ENCODE measurements at places on chromosomes 11 and 22.

DNA sequence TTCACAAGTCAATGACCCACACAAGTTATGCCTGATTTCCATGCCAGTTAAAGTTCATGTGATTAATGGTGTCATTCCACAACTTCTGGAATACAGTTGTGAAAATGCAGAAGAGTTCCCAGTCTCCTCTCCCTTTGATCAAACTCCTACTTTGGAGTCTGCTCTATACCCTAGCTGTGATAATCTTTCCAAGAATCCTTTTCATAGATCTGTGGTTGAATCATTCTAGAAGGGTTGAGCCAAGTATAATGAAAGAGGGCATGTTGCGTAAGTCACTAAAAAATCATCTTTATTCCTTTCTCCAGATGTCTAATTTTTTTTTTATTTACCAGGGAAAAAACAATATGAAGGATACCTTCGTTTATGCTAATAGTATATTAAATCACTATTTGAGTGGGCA is 89.7 kb upstream of the CARD18 start:
- DNase-seq: no peak

GRCh38 chr11:64834723-64835615 is 9.5 kb downstream of the CDC42BPG start:
- DNase-seq: no peak

DNA sequence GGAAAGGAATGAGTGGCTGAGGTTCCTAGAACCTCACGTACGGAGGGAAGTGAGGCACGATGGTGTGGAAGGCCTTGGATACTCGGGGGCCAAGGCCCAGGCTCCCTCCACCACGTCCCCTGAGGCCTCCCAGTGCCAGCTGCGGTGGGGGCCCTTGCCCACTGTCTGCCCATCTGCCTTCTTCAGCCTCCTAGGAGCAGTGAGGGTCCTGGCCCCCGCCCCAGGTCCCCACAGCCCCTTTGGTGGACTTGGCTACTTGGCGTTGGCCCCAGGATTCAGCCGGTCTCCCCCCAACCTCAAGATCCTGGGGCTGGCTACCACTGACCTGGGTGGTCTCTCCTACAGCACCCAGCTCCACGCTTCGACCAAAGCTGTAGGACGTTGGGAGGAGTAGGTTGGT is 373.6 kb downstream of the TBC1D22A start:
- DNase-seq: no peak

DNA sequence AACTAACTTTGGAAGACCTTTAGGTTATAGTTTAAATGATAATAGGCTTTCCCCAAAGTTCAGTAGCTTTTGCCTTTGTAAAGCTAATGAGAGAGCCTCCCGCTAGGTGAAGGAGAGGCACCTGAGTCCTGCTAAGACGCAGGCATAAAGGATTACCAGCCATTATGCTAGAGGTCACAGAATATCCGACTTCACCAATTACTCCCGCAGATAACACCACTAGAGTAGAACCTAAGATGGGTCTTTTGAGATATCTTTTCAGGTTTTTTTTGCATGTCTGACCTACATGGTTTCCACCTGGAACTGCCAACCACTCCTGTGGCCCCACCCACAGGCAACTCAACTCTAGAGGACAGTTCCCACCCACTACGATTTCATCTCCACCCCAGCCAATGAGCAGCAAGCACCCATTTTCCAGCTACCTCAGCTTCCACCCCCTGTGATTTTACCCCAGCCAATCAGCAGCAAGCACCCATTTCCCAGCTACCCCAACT is 314.3 kb downstream of the BRD1 start:
- DNase-seq: no peak

DNA sequence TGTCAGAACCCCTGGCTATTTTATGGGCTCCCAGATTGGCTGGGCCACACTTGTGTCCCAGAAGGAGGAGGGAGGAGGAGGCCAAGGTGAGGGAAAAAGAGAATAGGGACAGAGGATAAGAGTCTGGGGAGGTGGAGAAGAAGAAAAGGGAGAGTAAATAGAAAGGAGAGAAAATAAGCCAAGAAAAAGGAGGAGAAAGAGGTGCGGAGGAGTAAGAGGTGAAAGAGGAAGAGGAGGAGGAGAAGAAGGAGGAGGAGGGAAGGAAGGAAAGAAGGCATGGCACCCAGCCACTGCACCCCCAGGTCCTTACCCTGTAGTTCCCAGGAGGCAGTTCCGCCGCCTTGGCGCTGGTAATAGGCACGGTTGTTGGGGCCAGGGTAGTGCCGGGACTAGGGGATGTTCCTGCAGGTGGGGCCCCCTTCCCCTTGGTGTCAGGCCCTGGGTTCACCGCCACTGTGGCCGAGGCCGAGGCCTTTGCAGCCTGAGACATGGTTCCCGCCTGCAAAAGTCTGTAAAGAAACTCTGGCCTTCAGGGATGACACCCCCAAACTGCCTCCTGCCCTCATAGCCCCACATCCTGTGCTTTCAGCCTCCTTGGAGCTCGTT is 1.9 kb downstream of the CRYBB1 start:
- peak; percentile 48 for DNase-seq

- DNase-seq: no peak
Observed at GRCh38 chr22:32185821-32186220, 19.1 kb downstream of the RFPL2 start.

- no peak for DNase-seq
Observed at GRCh38 chr11:64229744-64230170, 591 bp upstream of the DNAJC4 start.

- DNase-seq: no peak
Observed at GRCh38 chr11:37394236-37394870, 796.3 kb upstream of the RAG2 start.

GRCh38 chr11:34341931-34342533 is 15.8 kb downstream of the ABTB2 start:
- DNase-seq: no peak

GRCh38 chr11:7300281-7300680 is 48.6 kb downstream of the SYT9 start:
- DNase-seq: no peak

GRCh38 chr22:27213766-27214581 is 556.6 kb downstream of the MIAT start:
- DNase-seq: no peak

GRCh38 chr11:17550450-17551346 is 3.6 kb downstream of the OTOG start:
- no peak for DNase-seq

DNA sequence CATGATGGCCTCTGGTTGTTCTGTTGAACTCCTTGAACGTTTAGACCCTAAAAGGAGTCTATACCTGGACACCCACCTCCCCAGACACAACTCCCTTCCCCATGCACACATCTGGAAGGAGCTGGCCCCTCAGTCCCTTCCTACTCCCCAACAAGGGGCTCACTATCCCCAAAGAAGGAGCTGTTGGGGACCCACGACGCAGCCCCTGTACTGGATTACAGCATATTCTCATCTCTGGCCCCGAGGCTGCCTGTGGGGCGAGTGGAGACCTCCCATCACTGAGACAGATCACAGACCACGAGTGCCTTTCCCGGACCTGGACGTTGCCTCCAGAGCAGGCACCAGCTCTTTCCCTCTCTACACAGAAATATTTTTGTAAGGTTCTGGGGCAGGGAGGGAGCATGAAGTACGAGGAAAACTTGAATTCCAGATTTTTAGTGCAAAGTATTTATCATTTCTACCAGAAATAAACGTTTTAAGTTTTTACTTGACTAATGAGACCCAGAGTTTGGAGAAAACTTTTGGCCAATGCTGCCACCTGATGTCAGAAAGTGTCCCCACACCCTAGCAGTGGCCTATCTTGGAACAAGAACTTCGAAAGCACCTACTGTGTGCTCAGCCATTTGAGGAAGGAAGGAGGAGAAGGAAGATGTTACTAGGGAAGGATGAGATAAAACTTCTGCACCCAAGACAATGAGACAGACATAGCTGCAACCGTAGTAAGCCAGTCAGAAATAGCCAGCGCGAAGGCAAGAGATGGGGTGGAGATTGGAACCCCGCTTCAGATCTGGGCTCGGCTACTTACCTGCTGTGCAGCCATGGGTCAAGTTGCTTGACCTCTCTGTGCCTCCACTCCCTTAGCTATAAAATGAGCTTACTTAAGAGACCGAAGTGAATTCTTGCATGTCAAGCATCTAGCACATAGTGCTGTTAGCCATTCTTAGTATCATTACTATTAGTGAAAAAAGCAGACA is 10.2 kb upstream of the POU2F3 start:
- DNase-seq: peak; percentile 63

GRCh38 chr22:42367980-42368378 is 64.2 kb downstream of the NFAM1 start:
- DNase-seq: no peak

- no peak for DNase-seq
Observed at GRCh38 chr11:127733552-127733951, 733.0 kb upstream of the KIRREL3 start.

DNA sequence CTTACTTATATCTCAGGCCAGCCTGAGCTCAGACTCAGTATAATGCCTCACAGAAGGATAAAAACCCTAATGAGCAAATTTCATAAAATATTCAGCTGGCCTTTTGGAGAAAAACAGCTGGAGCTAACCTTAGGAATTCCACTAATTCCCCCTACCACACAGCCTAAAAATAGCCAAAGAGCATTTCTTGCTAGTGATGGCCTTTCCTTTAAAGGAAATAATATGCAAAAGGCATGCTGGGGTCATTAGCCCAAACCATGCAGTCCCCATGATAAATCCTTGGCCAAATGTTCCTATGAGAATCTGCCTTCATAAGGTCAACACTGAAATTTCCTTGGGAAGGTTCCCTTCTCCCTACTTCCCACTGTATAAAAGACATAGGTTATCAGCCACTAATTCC is 38.2 kb downstream of the SYTL2 start:
- DNase-seq: no peak

DNA sequence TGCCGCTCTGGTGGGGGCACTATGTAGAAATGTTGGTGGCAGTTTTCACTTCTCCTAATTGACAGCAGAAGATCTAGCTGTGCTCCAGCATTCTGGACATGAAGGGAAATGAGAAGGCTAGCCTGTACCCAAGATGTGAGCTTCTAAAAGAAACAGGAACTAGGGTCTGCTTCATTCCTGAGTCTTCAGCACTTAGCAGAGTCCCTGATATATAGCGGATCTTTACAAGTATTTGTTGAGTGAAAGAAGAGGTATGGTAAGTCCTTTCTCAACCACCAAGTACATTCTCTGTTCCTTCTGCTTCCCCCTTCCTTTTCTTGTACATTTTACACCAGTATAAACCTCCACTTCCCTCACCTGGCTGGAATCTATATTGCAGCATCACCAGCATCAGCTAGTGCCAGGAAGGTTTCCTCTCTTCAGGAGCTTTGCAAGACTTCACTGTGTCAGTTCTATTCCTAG is 408.3 kb upstream of the CADM1 start:
- DNase-seq: no peak

DNA sequence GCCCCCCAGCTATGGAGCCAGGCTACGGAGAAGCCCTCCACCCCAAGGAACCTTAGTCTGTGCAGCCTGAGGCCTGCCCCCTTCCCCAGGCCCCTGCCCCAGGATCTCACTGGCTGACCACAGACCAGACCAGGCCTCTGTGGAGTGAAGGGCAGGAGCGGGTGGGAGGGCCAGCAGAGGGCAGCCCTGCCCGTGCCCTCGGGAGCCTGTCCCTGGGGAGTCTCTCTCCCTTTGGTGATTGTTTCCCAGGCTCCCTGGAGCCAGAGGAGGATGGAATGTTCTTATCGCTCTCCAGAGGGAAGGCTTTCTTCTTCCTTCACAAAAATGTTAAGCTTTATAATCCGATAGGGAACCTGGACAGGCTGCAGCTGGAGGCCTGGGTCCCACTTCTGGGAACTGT is 455.3 kb downstream of the SOX6 start:
- no peak for DNase-seq

DNA sequence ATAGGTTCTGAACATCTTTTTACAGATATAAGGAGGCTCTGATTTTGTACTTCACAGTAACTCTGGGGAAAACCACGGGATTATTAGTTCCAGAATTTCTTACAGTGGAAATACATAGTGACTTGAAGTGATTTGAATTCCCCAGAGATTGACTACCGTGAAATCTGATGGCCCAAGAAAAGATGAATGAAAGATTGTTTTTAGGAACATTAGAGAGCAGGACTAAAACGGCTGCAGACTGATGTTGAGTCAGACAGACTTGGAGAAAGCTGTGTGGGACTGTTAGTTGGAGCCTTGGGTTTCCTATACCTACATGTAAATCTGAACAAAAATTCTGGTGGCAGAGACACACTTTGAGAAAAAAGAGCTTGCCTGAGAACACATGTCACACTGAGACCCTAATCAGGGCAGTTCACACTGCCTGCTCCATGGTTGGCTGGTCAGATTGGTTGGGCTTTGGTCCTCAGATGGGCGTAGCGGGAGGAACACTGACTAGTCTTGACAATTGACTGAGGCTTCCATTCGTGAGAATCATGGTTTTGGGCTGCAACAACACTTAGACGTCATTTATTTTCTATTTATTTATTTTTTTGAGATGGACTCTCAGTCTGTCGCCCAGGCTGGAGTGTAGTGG is 6.8 kb downstream of the PPP6R3 start:
- no peak for DNase-seq

GRCh38 chr11:34731603-34732002 is 110.7 kb downstream of the EHF start:
- DNase-seq: no peak

DNA sequence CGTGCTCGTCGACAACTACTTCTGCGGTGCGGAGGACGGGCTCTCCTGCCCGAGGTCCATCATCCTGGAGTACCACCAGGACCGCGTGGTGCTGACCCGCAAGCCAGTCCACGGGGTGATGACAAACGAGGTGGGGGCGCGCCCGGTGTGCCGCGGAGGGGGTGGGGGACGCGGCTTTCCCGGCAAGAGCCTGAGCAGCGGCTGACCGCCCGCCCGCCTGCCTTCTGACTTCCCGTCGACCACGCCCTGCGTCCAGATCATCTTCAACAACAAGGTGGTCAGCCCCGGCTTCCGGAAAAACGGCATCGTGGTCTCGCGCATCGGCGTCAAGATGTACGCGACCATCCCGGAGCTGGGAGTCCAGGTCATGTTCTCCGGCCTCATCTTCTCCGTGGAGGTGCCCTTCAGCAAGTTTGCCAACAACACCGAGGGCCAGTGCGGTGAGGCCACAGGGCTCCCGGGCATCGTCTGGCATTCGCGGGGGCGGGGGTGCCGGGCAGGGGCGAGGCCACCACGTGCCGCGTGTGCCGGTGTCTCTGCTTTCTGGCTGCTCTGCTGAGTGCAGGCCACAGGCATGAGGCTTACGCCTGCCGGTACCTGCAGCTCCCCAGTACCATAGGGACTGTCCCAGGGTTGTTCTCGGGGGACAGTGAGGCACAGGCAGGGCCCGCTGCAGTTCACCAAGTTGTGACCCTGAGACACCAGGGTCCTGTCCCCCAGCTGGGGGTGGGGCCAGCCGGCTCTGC is 28.5 kb upstream of the MUC5B start:
- peak; percentile 80 for DNase-seq

- DNase-seq: no peak
Observed at GRCh38 chr11:58164990-58165389, 23.9 kb upstream of the OR9Q2 start.

DNA sequence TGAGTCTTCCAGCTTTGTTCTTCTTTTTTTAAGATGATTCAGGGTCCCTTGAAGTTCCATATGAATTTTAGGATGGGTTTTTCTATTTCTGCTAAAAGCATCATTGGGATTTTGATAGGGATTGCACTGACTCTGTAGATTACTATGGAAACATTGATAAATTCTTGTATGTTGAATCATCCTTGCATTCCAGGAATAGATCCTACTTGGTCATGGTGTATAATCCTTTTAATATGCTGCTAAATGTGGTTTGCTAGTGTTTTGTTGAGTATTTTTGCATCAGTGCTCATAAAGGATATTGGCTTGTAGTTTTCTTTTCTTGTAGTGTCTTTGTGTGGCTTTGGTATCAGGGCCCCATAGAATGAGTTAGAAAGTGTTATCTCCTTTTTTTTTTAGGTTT is 34.9 kb upstream of the PHOX2A start:
- no peak for DNase-seq
